GM20000 (cell line): ENCODE measurements at places on chromosomes 12 and 14.

DNA sequence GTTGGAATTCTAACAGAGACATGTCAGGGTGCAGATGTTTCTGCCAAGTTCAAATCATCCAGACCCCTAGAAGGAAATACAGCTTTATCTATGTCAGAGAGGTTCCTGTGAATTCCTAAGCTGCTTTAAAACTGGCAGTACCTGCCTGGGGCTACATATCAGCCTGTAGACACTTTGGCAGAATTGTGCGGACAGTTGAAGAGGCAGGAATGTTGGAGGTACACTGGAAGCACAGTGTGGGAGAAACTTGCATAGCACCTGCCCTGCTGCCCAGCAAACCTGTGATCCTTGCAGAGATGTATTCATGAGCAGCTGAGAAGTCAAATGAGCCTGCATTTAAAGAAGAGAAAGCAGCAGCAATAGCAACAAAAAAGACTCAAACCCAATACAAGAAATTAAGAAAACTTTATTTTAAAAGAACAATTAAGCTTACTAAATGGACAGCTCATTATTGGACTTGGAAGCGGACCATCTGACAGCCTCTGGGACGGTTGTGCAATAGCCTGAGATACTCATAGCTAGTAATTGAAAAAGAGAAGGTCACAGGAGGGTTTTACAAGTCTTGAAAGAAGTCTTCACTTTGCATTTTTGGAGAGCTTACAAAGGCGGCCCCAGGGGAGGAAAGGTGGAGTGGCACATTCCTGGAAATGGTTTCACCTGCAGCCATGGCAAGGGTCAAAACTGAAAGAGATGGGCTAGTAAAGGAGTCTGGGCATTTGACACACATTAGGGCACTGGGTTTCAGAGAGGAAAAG lies 280.9 kb upstream of the FLRT2 start:
- DNase-seq: no peak

- no peak for DNase-seq
Measured at GRCh38 chr12:30548203-30548602, 147.5 kb downstream of the IPO8 start.

GRCh38 chr12:4648501-4649357 lies at the start of the genes AKAP3 and NDUFA9:
Gene AKAP3 (minus strand): TSS chr12:4649051. CDS start chr12:4638196, 10,855 bp downstream.
Gene NDUFA9 (plus strand): TSS chr12:4649114. CDS start chr12:4649127, 13 bp downstream.
- peak; percentile 76 for DNase-seq

DNA sequence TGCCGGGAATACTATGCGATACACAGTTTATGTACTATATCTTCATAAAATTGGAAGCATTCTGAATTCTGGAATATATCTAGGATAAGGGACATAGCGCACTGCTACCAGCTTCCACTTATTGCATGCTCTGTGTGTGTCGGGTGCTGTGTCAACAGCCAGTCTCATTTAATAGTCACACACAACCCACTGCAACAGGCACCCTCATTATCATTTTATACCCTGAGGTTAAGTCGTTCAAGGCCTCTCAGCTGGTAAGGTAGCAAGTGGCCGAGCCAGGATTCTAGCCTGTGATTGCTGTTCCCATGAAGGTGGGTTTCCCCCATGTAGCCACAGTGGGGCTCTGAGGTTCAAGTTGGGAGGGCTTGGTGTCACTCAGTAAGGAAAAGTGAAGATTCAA lies 7.0 kb downstream of the PPP1R1A start:
- no peak for DNase-seq

- DNase-seq: no peak
Measured at GRCh38 chr12:122197612-122197966, 5.9 kb upstream of the B3GNT4 start.

GRCh38 chr14:53265025-53265424 lies 111.9 kb upstream of the DDHD1 start:
- DNase-seq: no peak

GRCh38 chr14:91996948-91997371 lies 42.9 kb downstream of the TRIP11 start:
- DNase-seq: peak; percentile 22

GRCh38 chr12:48001505-48002413 lies 2.5 kb downstream of the COL2A1 start:
- peak; percentile 35 for DNase-seq

- DNase-seq: no peak
Measured at GRCh38 chr12:5480218-5480937, 48.5 kb downstream of the NTF3 start.

DNA sequence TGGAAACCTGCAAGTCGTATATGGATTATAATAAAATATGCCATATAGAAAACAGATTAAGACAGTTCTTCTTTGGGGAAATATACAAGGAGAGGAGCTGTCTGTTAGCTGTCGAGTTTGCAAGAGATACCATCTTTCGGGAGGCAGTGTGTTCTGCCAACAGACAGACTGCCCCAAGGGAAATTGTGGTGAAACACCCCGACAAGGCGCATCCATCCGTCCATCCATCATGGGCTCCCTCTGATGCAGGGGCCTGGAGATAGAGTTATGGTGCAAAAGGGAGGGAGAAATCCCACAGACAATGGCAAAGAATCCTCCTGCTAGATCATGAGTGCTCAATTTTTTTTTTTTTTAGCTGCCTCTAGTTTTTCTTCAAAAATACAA lies 156.3 kb downstream of the DPF3 start:
- no peak for DNase-seq

DNA sequence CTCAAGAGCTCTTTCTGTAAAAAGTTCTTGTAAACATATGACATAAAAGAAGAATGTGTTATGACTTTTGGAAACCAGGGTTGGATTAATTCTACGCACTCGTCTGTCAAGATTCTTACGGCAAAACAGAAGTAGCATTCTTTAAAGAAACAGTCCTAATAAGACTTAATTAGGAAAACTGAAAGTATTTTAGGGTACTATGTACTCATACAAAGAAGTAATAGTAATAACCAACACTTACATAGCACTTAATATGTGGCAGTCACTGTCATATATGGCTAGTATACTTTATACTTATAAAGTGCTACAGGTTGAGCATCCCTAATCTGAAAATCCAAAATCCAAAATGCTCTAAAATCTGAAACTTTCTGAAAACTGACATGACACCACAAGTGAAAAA lies 72.9 kb upstream of the ST8SIA1 start:
- DNase-seq: no peak

DNA sequence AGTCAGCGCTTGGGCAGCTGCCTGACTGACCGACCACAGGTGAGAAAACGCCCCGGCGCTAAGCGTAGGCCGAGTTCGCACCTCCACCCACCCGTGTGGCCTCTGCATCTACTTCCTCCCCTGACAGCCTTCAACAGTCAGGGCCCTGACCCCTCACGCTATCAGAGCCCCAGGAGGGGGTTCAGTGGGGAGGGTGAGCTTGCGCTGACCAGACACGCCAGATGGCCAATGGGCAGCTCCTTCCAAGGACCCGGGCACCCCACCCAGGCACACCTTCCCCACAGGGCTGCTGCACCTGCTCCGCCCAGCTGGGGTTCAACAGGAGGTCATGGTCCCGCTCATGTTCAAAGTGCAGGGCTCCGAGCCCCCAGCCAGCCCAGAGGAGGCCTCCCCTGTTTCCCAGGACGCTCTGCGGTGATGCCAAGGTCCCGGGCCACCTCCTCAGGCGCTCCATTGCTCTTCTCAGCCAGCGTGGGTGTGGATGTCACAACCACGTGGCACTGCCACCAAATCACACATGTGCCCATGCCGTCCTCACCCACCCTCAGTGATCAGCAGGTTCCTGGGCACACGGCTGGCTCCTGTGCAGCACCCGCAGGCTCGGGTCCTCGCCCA lies 48.7 kb upstream of the BCL11B start:
- no peak for DNase-seq

DNA sequence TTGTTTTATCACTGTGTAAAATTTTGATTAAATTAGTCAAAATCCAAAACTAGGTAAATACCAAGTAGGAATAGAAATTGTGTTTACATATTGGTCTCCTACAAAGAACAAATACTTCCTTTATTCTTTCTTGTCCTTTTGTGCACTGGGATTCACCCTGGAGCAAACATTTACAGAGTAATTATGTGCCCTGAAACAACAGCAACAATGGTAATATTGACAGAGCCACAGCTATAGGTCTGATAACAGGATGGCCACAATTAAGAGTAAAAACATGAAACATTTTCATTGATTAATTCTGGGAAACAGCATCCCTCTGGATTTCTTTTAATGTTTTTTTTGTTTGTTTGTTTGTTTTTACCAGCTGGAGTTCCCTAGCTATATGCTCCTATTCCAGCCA lies 61.2 kb downstream of the SLC38A6 start:
- no peak for DNase-seq

DNA sequence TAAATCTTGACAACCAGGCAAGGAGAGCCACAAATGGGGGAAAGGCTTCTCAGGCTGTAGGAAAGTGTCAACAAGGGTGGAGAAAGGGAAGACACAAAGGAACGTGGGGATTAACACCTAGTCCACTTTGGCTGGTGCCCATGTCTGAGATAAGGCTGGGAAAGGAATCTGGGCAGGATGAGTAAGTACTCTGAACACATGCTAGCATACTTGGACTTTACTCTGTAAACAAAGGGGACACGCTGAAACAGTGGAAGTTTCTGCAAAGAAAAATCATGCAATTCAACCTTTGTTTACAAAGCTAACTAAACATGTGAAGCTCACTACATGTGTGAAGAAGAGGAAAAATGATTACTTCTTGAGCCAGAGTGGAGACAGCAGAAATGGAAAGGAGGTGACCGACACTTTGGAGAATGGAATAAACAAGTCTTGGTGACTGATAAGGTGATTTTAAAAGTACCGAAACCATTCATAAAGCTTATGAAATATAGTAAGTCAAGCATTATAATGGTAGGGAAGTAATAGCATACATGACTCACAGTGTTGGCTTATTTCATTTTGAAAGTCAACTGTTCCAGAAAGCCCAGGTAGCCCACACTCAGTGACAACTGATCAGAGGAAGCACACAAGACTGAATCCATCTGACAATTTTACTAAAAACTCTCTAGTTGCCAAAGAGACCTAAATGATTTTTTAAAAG lies 13.2 kb downstream of the CPNE8 start:
- DNase-seq: no peak

- DNase-seq: peak; percentile 61
Measured at GRCh38 chr14:75906680-75907280, 75.0 kb downstream of the TGFB3 start.

DNA sequence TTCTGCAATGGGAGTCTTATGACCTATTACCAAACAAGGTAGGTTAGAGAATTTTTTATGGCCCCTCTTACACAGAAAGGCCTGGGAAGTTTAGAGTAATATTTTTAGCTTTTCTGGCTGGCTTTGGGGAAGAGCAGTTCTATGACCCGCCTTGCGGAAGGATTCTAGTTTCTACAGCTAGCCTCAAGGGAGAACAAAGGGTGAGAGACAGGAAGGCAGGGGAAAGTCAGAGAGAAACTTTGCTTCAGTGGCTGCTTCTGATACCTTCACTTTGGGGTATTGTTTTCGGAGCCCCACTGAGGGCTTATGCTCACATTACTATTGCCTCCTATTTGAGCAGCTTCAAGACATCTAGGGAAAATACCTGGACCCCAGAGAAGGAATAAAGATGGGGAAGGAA lies 80.7 kb upstream of the NUDT4 start:
- peak; percentile 52 for DNase-seq

- peak; percentile 66 for DNase-seq
Measured at GRCh38 chr14:20667957-20668356, 16.4 kb upstream of the RNASE4 start.

DNA sequence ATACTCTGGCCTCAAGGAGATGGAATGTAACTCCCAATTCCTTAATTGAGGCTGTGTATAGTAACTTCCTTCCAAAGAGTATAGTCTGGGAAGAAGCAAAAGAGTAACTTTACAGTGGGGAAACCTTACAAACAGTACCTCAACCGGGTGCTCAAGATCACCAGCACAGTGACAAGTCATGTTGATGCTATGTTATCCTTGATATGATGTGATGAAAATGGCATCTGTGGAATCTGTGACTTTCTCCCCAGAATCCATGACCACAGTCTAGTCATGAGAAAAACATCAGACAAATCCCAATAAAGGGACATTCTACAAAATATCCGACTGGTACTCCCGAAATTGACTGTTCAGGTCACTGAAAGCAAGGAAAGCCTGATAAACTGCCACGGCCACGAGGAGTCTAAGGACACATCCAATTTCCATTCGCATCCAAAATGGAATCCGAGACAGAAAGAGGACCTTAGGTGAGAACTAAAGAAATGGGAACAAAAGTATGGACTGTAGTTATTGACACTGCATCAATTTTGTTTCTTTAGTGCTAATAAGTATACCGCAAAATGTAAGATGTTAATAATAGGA lies 97.3 kb upstream of the FRMD6 start:
- DNase-seq: no peak

DNA sequence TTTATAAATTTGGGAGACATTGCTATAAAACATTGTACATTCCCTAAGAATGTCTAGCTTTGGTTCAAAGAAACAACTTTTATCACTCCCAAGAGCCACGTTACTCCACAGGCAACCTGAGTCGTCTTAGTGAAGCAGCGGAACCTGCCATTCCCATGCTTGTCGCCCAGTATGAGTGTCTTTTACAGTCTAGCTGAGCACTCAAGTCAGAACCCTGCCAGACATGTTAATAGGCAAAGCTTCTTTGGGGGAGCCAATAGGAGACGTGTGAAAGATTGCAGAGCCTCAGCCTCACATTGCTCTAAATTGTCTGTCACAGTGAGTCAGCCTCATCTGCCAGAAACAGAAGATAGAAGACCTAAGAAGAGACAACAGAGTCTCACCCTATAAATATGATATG lies 541.6 kb upstream of the FLRT2 start:
- DNase-seq: no peak

GRCh38 chr12:52086366-52086765 lies 6.9 kb downstream of the SMIM41 start:
- peak; percentile 7 for DNase-seq

GRCh38 chr12:57086493-57087009 lies 2.4 kb upstream of the NAB2 start:
- peak; percentile 40 for DNase-seq

GRCh38 chr12:86137936-86138335 lies 118.3 kb downstream of the MGAT4C start:
- no peak for DNase-seq

DNA sequence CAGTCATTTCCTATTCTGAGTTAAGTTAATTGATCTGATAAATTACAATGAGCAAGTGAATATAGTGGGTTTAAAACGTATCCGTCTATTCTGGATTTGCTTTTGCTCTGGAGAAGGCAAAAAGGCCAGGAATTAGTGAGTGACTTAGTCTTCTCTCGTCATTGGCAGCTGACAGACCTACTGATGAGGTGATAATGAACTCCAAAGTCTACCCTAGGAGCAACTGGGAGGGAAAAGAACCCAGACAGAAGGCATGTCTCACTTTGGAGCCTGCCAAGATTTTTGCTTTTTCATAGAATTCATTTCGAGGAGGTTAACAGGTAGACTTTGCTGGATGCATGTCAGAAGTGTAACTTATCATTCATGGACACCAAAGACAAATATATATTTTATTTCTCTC lies 270.3 kb downstream of the FBXL14 start:
- no peak for DNase-seq

DNA sequence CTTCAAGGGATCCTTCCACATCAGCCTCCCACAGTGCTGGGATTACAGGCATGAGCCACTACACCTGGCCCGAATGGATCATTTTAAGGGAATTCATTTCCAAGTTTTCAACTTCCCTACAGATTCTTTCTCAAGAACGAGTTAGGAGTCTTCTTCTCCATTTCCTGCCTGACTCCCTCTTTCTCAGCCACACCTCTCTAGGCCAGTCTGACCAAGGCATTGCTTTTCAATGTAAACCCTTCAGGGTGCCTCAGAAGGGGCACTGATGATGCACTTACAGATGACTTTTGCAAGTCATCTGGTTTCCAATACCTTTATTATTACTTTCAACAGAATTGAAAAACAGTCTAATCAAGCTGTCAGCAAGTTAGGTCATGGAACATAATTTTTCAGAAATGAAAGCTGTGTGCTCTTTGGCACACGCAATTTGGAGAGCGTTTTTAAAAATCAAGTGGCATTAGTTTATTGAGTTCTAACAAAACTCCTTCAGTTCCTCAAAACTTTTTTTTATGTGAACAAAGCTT lies 47.2 kb downstream of the SVOP start:
- no peak for DNase-seq
